PC-9 (cell line): ENCODE measurements at places on chromosomes 3 and 15. TPM values are rescaled to one million over a fixed set of nuclear protein-coding genes. Genes with fewer than 3 reads are reported as not detected.

DNA sequence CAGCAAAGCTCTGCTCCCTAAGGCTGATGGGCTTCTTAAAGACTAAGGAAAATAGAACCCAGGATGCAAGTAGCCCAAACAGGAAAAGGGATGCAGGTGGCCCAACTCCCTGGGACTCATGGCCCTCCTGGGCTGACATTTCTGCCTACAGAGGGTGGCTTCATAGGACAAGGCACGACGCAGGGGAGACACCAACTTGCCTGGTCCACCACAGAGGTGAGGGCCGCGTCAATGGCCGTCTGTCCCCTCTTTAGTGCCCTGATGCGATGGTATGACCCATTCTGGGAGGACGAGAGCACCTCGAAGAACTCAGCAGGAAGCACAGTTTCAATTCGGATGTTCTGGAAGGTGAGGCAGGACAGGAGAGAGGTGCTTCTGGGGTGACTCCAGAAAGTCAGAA, 44.0 kb downstream of the NUP210 start:
- no peak for DNase-seq

DNA sequence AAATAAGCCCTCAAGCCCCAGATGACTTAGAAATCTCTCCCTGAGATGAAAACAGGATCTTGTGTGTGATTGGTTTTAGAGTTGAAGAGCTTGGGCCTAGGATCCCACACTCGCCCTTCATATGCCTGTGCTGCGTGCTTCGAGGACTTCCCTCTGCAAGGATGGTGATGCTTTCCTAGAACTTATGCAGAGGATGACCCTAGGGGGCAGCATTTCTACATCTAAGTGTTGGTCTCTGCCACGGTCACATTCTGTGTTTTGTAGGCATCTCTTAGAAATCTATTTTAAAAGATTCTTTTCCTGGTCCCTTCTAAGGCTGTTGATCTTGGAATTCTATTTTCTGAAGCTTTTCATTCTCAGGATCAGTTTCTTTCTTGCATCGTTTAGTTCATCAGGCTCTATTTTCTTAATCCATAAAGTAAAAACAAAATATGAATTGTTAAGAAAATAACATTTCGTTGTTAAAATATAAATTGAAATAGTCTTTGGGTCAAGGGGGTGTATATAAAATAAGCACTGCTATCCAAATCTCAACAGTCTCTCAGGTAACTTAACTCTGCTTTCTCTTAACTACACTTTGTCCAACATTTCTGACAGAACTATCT, 45.7 kb downstream of the WDR76 start:
- peak; percentile 40 for DNase-seq

GRCh38 chr3:120659285-120659684, 22.8 kb downstream of the HGD start:
- DNase-seq = no peak

- DNase-seq = no peak
These were observed 54.1 kb downstream of the RORA start for GRCh38 chr15:61175024-61175423.

Gene SLC51B
- not detected in 2 replicates for total RNA-seq
